ENCODE measurements at places on chromosomes 3 and 15. TPM values are rescaled to one million over a fixed set of nuclear protein-coding genes. Genes with fewer than 3 reads are reported as not detected.

DNA sequence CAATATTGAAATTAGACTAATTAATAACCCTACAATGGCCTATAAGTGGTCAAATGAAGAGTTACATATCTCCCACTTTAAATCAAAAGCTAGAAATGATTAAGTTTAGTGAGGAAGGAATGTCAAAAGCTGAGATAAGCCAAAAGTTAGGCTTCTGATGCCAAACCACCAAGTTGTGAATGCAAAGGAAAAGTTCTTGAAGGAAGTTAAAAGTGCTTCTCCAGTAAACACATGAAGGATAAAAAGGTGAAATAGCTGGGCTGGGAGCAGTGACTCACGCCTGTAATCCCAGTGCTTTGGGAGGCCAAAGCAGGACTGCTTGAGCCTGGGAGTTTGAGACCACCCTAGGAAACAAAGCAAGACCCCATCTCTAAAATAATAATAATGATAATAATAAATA lies 46.9 kb upstream of the DCUN1D1 start:
- H3K36me3 ChIP-seq: peaks cover 35% of the 10 kb centered on the region
- no peaks in the 10 kb centered on the region for H3K27me3 ChIP-seq
- no peak for DNase-seq
- H3K4me3 ChIP-seq: no peak overlapping the region
- peaks cover 3% of the 10 kb centered on the region for H3K4me1 ChIP-seq

DNA sequence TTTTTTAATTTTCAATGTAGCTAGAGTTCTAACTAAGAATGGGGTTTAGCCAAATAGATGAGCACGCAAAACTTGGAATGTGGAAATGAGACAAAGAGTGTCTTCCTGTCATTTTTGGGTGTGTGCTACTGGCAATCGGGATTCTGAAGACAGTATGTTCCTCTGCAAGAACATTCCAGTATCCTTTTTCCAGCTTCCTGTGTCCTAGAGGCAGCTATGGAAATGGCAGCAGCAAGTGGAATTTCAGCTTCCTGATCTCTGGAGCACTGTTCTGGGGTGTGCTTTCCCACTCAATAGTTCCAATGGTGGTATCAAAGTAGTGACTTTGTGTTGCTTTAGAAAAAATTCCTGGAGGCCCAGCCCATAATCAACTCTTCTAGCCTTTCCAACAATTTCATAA lies 642.9 kb upstream of the KCNMB2 start:
- no peak overlapping the region for H3K4me3 ChIP-seq
- H3K27ac ChIP-seq: no peak overlapping the region
- DNase-seq: no peak
- H3K4me1 ChIP-seq: no peaks in the 10 kb centered on the region

DNA sequence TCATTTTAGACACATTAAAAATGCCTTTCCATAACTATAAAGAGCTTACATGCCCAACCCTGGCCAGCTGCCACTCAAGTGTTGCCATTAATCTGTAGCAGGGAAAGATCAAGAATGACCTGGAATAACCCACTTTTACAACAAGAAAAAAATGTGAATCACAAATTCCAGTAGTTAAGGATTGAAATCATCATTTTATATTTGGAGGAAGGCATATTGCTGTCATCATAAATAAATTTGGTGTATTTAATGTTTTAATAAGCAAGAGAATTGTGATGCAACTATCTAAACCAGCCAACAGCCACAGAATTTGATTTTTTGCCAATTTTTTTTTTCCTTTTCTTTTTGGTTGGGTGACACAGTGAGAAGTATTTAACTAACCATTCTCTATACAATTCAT lies 240.0 kb upstream of the SEMA6D start:
- no peak for DNase-seq
- no peak overlapping the region for H3K4me3 ChIP-seq
- H3K4me1 ChIP-seq: no peaks in the 10 kb centered on the region
- no peak overlapping the region for H3K27ac ChIP-seq
- no peaks in the 10 kb centered on the region for H3K27me3 ChIP-seq
- no peaks in the 10 kb centered on the region for H3K36me3 ChIP-seq

RHO gene
- total RNA-seq: not detected

DNA sequence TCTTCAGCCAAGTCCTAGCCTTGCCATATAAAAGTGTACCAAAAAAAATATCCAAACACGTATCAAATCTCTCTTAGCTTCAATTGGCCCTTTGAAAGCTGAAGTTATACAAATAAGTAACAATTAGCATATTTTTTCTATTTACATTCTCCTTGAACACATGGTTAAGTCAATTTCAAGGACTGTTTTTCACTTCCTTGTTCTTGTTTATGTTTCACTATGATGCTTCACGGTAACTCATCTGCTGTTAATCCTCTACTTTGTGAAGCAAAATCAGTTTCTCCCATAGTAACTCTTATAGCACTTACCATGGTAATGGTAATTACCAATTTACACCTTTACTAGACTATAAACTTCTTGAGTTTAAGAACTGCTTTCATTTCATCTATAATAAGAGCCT lies 10.6 kb upstream of the SPRED1 start:
- no peaks in the 10 kb centered on the region for H3K36me3 ChIP-seq
- H3K4me1 ChIP-seq: no peaks in the 10 kb centered on the region
- peaks cover 18% of the 10 kb centered on the region for H3K27me3 ChIP-seq
- H3K27ac ChIP-seq: no peak overlapping the region
- H3K4me3 ChIP-seq: no peak overlapping the region
- no peak for DNase-seq

GRCh38 chr3:8278448-8278847 lies 223.2 kb upstream of the LMCD1 start:
- no peaks in the 10 kb centered on the region for H3K27me3 ChIP-seq
- H3K27ac ChIP-seq: no peak overlapping the region
- H3K4me3 ChIP-seq: no peak overlapping the region
- no peaks in the 10 kb centered on the region for H3K4me1 ChIP-seq
- no peak for DNase-seq

DNA sequence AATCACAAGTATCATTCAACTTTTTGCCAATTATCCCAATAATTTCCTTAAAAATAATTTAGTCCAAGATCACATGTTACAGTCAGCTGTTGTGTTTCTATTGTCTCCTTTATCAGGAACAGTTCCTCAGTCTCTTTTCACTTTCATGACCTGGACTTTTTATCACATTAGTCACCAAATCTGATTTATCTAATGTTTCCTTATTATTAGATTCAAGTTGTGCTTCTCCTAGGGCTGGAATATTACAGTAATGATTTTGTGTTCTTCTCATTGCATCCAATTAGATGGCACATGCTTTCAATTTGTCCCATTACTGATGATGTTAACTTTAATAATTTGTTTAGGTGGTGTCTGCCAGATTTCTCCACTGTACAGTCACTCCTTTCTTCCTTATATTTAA lies 66.3 kb upstream of the DCBLD2 start:
- no peak for DNase-seq
- H3K36me3 ChIP-seq: no peaks in the 10 kb centered on the region
- H3K4me1 ChIP-seq: no peaks in the 10 kb centered on the region
- no peak overlapping the region for H3K27ac ChIP-seq
- H3K27me3 ChIP-seq: no peaks in the 10 kb centered on the region

LMAN1L gene
- total RNA-seq: 0.36 TPM

- H3K4me3 ChIP-seq: no peak overlapping the region
- H3K27ac ChIP-seq: no peak overlapping the region
- no peaks in the 10 kb centered on the region for H3K4me1 ChIP-seq
- H3K36me3 ChIP-seq: no peaks in the 10 kb centered on the region
- no peak for DNase-seq
These were observed 14.0 kb downstream of the PLCH1 start for GRCh38 chr3:155730843-155731242.

- H3K27ac ChIP-seq: no peak overlapping the region
- H3K4me1 ChIP-seq: peaks cover 5% of the 10 kb centered on the region
- H3K27me3 ChIP-seq: peaks cover 5% of the 10 kb centered on the region
These were observed 14.3 kb upstream of the SHQ1 start for GRCh38 chr3:72862314-72863090.

DNA sequence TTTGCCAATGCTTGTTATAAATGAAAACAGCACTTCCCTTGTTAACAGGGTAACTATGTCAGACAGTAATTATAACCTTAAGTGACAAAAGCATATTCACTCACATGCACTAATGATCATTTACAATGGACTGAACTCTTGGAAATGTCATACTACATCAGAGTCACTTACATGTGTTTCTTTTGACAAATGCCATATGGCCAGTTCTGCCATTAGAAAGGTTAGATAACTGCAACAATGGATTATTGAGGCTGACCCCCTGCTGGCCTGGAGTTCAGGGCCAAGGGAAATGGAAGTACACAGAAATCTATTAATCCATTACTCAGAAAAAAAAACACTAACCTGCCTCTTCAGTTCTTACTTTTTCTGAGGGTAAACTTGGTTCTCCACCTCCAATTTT lies 313.4 kb downstream of the CNTN3 start:
- H3K36me3 ChIP-seq: no peaks in the 10 kb centered on the region
- DNase-seq: no peak
- no peak overlapping the region for H3K27ac ChIP-seq
- no peak overlapping the region for H3K4me3 ChIP-seq
- H3K27me3 ChIP-seq: no peaks in the 10 kb centered on the region
- no peaks in the 10 kb centered on the region for H3K4me1 ChIP-seq

All from activated naive CD8-positive, alpha-beta T cell treated with anti-CD3 and anti-CD28 coated beads, Interleukin-2, amount 10 ng/mL, durations not matched to agents 7 days and 5 days (primary cell).